Posterior vena cava (tissue), 2 donors: ENCODE measurements at places on chromosomes 2 and 18. TPM values are rescaled to one million over a fixed set of nuclear protein-coding genes. Genes with fewer than 3 reads are reported as not detected.

The CGREF1 gene
- total RNA-seq, result 27.8 TPM

The NAT8 gene
- total RNA-seq, result not detected

The CHRND gene
- not detected for total RNA-seq

The FBXO41 gene
- 1.4 TPM for total RNA-seq

The L3MBTL4 gene
- total RNA-seq, result 10.5 TPM

The CRYGA gene
- not detected for total RNA-seq

The MTERF4 gene
- 17.8 TPM for total RNA-seq

The DPP4 gene
- total RNA-seq, result 5.1 TPM

The C2orf74 gene
- 6.6 TPM for total RNA-seq

The MXD1 gene
- total RNA-seq, result 20.7 TPM

The GATA6 gene
- 38.4 TPM for total RNA-seq

The TXNDC2 gene
- 0.29 TPM for total RNA-seq

The UGP2 gene
- 217 TPM for total RNA-seq

The IL18R1 gene
- 5.1 TPM for total RNA-seq

The GAD1 gene
- total RNA-seq, result not detected

The DUSP2 gene
- total RNA-seq, result 3.8 TPM

The LYPD6B gene
- total RNA-seq, result not detected

The RDH14 gene
- total RNA-seq, result 29.4 TPM

The LRATD1 gene
- total RNA-seq, result 3.1 TPM

The MSTN gene
- 1.8 TPM for total RNA-seq

The TUBA3E gene
- not detected for total RNA-seq

The BMP10 gene
- total RNA-seq, result 0.65 TPM

The PROM2 gene
- total RNA-seq, result 0.28 TPM

The LINC00305 gene
- total RNA-seq, result not detected

The CCDC141 gene
- 6.7 TPM for total RNA-seq

The SLC30A3 gene
- 0.24 TPM for total RNA-seq

The G6PC2 gene
- total RNA-seq, result not detected

The TGFA gene
- 1.4 TPM for total RNA-seq

The CCDC85A gene
- 2.8 TPM for total RNA-seq

The SH3RF3 gene
- 10.1 TPM for total RNA-seq

The DIPK1C gene
- total RNA-seq, result not detected

The LBX2 gene
- total RNA-seq, result 1.5 TPM

The CRYBA2 gene
- not detected for total RNA-seq

The DYNAP gene
- total RNA-seq, result not detected

The KLHL41 gene
- 1.1 TPM for total RNA-seq

The FAM110C gene
- 2.5 TPM for total RNA-seq

The PSMA8 gene
- total RNA-seq, result not detected

The DSG3 gene
- not detected for total RNA-seq

The ARL4C gene
- 12.5 TPM for total RNA-seq

The AQP12A gene
- not detected for total RNA-seq

The FLACC1 gene
- 2.4 TPM for total RNA-seq

The AGXT gene
- not detected for total RNA-seq

The ANO7 gene
- 0.95 TPM for total RNA-seq

The RAD51AP2 gene
- total RNA-seq, result not detected

The TFPI gene
- total RNA-seq, result 109 TPM

The LPIN2 gene
- total RNA-seq, result 23.8 TPM

The ATP6V1B1 gene
- 0.48 TPM for total RNA-seq

The QPCT gene
- total RNA-seq, result 4.3 TPM

The MPP4 gene
- 0.56 TPM for total RNA-seq

The NEB gene
- total RNA-seq, result 0.57 TPM

The TMEM37 gene
- total RNA-seq, result 8.0 TPM

The TCF23 gene
- 10.7 TPM for total RNA-seq

The GREB1 gene
- total RNA-seq, result 7.4 TPM

The MC4R gene
- not detected for total RNA-seq

The PREPL gene
- total RNA-seq, result 46.6 TPM

The SYT4 gene
- not detected for total RNA-seq

The PLGLB2 gene
- total RNA-seq, result not detected

The EPB41L3 gene
- 82.9 TPM for total RNA-seq
